ENCODE measurements at places on chromosomes 5 and 9.

DNA sequence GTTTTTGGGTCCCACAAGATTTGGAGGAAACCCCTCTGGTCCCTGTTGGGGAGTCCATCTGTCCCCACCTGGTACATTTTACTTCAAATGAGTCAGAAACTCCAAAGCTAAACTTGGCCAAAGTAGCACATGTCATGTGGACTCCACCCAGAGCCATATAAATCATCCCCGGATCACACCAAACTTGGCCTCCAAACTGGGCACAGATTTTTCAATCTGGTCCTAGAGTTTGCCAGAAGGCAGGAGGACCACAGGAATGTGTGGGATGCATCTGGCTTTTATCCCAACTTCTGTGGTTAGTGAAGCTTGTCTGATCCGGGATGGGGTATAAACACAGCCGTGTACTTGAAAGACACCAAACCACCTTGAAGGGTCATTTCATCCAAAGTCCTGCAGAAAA lies 66.3 kb downstream of the MAT2B start:
- no peak for DNase-seq

DNA sequence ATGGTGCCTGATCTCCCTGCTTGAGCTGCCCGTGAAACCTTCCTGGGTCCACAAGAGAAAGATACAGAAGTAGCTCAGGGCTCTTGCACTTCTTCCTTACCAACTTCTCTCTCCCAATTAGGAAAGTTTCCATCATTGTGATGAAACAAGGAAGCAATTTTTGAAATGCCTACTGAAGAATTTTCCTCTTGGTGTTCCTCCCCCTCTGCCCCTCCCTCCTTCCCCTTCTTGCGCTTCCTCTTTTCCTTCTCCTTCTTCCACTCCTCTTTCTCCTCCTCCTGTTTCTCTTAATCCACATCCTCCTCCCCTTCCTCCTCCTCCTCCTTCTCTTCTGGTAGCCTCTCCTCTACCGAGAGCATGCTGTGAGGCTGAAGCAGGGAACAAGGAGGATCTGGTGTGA lies 36.3 kb upstream of the OTULINL start:
- no peak for DNase-seq

DNA sequence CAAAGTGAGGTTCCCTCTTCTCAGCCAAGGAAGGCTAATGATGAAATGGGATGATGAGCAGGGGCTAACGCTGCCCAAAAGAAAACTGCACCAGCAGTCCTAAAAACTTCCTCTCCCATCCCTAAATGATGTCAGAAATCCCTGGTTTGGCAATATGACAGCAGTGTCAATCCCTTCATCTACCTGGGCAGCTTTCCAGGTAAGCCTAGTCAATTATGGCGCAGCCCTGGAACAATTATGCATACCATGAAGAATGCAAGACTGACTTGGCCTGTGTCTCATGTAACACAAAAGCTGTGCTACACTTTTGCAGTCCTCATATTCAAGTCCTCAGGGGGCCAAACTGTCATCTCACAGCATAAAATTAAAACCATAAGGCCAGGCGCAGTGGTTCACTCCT lies 7.0 kb downstream of the DMGDH start:
- no peak for DNase-seq

DNA sequence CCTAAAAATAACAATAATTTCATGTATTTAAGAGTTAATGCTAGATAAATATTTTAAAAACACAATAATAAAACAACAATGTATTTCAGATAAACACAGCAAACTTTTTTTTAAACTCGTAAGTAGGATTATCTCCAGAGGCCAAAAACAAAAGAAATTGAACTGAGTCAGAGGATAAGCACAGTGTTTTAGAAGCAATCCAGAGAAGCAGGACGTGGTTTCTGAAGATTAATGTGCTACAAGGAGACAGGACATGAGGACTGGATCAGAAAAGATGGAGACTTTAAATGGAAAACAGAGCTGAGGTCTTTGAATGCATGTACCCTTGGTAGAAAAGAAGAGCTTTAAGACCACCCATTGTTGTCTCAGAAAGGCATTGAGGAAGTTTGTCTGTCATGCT lies 491.2 kb upstream of the TLE4 start:
- DNase-seq, result no peak

GRCh38 chr9:131094622-131095021 lies 1.7 kb upstream of the AIF1L start:
- DNase-seq, result no peak

- no peak for DNase-seq
These were observed 73.0 kb downstream of the PTPDC1 start for GRCh38 chr9:94157050-94157801.

- DNase-seq, result no peak
These were observed 212.9 kb downstream of the TRIM32 start for GRCh38 chr9:116900007-116900367.

- no peak for DNase-seq
These were observed 18.9 kb upstream of the RASEF start for GRCh38 chr9:83081846-83082245.

DNA sequence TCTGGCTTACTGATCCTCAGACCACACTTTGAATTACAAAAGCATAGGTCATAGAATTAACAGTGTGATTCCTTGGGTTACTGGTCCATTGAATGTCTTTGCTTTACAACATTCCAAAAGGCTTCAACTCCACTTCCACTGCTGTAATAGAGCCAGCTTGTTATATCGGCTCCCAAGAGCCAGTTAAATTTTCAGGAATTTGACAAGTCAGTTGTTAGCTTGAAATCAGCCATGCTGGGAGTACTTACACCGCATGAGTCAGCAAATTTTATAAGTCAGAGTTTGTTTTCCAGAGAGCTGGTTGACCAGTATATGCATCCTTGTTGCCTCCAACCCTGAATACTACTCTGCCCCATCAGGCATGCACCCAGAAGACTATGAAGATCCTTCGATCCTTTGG lies 73.1 kb downstream of the FOXB2 start:
- DNase-seq, result no peak

DNA sequence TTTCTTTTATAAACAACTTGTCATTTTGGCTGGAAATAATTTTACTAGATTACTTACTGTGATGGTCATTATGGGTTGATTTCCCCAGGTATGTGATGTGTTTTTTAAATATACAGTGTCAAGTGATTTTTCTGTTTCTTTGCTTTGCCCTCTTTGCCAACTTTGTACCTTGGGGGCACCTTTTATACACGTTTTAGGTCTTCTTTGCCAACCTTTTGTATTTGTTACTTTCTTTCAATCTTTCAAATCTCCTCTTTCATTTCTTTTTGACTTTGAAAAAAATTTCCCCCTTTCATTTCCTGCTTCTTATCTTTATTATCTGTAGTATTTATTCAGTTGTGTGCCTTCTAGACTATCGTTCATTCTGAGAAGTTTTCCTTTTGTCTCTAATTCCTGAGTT lies 65.4 kb upstream of the DHFR start:
- no peak for DNase-seq

- DNase-seq, result no peak
These were observed 23.1 kb upstream of the NSMF start for GRCh38 chr9:137482094-137482781.

GRCh38 chr9:125541840-125542243 lies 165.2 kb downstream of the MAPKAP1 start:
- no peak for DNase-seq

DNA sequence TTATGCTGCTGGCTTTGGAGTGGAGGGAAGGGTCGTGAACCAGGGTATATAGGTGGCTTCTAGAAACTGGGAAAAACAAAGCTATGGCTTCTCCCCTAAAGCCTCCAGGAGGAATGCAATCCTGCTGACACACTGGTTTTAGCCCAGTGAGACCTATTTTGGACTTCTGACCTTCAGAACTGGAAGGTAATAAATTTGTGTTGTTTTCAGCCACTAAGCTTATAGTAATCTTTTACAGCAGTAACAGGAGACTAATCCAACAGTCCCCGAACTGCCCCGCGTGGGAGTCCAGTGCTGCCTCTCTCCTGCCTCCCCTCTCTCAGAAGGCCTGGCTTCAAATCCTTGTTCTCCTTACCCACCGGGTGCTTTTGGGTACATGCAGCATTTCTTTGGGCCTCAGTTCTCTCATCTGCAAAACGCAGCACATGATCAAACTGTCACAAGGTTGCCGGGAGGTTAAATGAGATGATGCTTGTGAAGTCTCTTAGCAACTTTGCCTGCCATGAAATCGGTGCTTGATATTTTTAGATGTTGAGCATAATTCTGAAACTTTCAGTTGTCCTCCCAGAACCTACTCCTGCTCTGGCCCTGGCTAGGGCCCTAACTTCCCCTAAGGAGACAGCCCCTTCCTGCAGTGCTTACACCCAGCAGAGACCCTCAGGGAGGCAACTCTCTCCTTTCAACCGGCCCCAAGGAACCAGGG lies 127.3 kb upstream of the BOD1 start:
- peak; percentile 52 for DNase-seq

- DNase-seq, result no peak
These were observed 128.1 kb upstream of the SLIT3 start for GRCh38 chr5:169429044-169429443.

DNA sequence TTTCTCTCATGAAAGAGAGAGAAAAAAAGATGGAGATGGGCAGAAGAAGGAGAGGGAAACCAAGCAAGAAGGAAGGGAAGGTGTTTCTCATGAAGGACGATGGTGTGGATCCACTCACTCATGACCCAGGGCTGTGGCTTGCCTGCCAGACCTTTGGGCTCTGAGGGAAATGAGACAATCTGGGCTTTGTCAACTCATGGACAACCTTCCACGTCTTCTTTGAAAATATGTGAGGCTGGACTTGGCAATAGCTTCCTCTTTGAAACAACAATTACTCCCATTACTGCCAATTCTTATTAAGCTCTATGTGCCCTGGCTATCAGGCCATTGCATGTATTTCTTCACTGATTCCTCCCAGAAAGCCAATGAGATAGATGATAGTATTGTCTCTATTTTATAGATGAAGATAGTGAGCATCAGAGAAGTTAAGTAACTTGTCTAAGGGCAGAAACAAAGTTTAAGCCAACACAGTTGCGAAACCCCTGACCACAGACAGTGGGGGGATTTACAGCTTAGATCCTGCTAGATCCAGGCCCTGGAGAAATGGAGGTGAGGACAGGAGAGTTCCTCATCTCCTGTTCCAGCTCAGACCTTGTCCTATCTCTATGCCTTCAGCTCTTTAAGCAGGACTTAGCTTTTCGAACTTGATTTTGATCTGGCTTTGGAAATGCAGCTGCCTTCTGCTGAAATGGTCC lies 132.4 kb downstream of the GCNT1 start:
- no peak for DNase-seq

DNA sequence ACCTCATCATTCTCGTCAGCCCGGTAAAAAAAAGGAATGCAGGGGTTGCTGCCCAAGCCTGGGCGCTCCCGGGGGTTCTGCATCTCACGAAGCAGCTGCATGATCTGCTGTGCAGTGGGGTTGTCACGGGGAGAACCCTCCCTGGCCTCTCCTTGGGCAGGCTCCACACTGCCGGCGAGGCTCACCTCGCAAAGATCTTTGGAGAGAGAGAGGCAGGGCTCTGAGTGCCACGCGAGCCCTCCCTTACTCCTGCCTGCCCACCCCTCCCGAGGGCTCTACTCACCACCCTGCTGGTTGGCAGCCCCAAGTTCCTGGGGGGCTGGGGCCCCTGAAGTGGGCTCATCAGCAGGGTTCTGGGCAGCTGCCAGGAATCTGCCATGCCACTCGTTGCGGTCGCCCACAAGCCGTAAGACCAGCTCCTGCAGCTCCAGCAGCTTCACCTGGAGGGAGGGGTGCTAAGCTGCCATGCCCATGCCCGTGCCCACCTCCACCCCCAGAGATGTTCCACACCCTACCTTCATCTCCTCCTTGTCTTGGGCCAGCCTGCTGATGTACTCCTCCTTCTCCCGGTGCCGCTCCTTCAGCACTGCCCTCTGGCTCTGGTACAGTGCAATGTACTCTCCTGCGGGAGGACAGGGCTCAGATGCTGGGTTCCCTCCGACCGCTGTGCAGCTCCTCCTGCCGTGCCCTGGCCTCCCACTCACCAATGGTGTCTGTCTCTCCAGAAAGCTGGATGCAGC lies 18.6 kb downstream of the GOLGA2 start:
- no peak for DNase-seq

- DNase-seq, result no peak
These were observed 32.4 kb downstream of the MUSK start for GRCh38 chr9:110700953-110701352.

DNA sequence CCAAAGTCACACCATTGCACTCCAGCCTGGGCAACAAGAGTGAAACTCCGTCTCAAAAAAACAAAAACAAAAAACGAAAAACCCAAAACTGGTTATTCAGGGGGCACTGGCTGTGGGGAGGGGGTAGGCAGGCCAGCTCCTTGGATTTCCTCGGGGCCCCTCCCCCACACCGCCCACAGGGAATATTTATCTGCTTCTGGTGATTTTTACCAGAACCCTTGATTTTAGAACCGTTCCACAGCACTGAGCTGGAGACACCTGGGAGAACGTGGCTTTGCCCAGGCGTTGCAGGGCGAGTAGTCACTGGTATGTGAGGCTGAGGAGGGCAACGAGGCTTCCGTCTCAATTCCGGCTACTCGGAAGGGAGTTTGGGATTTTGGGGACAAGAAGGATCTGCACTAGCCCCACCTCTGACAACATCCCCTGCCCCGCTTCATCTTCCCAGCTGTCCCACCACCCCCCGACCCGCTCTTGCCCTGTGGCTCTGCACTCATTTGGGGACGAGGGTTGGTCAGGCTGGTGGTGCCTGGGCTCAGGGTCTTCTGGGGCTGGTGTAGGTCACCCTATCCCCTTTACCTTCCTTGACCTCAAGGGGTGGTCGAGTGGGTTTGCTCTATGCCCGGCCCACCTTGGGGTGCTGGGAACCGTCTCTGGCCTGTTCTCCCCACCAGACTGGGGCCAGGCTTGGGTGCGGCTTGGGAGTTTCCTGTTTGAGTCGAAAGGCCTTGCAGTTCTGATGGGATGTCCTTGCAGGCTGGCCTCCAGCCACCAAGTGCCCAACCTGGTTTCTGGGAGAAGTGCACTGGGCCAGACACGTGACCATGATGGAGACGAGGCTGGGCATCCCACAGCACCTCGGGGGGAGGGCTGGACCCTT lies 3.5 kb downstream of the AHRR start:
- DNase-seq, result no peak

GRCh38 chr5:90168399-90168798 lies 241.2 kb downstream of the CETN3 start:
- no peak for DNase-seq

DNA sequence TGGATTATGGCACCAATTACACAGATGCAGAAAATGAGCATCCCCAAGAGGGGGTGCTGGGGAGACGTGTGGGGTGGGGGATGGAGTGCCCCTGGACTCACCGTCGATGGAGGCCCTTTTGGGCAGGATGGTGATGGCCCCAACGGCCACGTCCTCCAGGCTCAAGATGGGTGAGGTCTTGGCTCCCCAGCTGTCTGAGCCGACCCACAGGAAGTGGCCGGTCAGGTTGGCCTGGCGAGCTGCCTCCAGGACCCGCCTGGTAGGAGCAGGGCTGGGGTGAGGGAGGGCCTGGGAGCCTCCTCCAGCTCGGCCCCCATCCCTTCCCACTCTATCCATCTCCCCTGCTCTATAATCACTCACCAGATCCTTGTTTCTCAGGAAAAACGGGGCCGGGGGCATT lies 4.6 kb downstream of the GRM6 start:
- DNase-seq, result no peak

GRCh38 chr5:27389696-27390095 lies 351.3 kb upstream of the CDH9 start:
- no peak for DNase-seq

- no peak for DNase-seq
These were observed 123.8 kb downstream of the SGCD start for GRCh38 chr5:156450778-156451177.
